ENCODE measurements at places on chromosomes 13 and 19. TPM values are rescaled to one million over a fixed set of nuclear protein-coding genes. Genes with fewer than 3 reads are reported as not detected.

GRCh38 chr19:10503002-10503789, at the start of gene KEAP1:
Gene KEAP1, minus strand, starts transcription at chr19:10503356. Its CDS starts 3,323 bp downstream, at chr19:10500033.
- no peaks in the 10 kb centered on the region for H3K4me1 ChIP-seq
- no peak for DNase-seq
- peak within 1 kb of the TSS; percentile 98 for H3K27ac ChIP-seq
- H3K4me3 ChIP-seq = peak within 1 kb of the TSS; percentile 99

GRCh38 chr19:20245309-20245708, 78.3 kb downstream of the ZNF486 start:
- H3K36me3 ChIP-seq = no peaks in the 10 kb centered on the region
- H3K4me3 ChIP-seq = no peak overlapping the region
- no peak for DNase-seq
- no peak overlapping the region for H3K27ac ChIP-seq
- H3K4me1 ChIP-seq = no peaks in the 10 kb centered on the region

GRCh38 chr13:47317356-47317755, 420.5 kb upstream of the HTR2A start:
- no peak overlapping the region for H3K27ac ChIP-seq
- DNase-seq = no peak
- no peaks in the 10 kb centered on the region for H3K4me1 ChIP-seq
- H3K27me3 ChIP-seq = no peaks in the 10 kb centered on the region

The SLC25A41 gene
- 0.57 TPM for total RNA-seq

The SLC6A16 gene
- 0.59 TPM for total RNA-seq

Measured in prostate gland (tissue), 2 donors.